ENCODE measurements at places on chromosomes 4 and X.

- DNase-seq: no peak
These were observed 334.5 kb downstream of the ADAM29 start for GRCh38 chr4:175252642-175253041.

DNA sequence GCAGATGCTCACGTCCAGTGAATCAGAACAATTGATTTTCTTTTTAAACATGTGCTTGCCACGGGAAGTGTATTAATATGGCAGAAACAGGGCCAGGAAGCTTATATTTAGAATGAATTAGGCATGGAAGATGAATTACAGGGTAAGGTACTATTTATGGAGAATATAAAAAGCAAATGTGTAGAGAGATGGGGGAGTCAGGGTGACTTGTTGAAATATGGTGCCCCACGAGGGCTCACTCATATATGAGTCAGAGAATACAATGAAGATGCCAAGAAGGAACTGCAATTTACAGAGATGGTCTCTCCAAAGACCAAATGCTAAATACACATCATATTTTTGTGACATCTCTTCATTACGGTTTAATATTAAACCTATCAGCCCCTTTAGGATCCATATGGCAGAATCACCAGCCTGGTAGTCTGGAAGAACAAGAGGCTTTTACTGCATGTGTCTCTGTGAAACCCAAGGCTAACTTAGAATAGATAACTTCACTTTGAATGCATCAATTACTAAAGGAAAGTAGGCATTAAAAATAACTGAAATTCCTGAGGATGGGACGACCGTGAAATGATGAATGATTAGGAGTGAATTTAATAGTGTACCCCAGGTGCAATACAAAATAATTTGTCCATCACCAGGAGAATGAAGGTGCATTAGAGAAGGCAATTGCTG is 385.3 kb downstream of the ARHGAP24 start:
- no peak for DNase-seq

DNA sequence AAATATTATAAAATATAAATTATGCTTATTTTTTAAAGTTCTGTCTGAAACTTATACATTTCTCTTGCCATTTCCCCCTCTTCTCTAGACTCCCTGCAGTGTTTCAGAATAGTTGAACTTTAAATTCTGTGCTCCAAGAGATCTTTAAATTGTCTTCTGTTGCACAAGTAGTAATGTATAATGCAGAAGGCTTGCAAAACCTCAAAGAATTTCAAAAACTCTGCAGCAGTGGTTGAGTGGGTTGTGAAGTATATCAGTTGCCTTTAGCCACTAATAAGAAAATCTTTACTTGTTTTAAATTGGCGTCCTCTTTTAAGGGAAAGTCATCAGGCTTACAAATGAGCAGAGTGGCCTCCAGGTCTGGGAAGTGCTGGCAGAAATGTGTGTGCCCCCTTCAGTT is 1153.3 kb upstream of the PABPC4L start:
- no peak for DNase-seq

DNA sequence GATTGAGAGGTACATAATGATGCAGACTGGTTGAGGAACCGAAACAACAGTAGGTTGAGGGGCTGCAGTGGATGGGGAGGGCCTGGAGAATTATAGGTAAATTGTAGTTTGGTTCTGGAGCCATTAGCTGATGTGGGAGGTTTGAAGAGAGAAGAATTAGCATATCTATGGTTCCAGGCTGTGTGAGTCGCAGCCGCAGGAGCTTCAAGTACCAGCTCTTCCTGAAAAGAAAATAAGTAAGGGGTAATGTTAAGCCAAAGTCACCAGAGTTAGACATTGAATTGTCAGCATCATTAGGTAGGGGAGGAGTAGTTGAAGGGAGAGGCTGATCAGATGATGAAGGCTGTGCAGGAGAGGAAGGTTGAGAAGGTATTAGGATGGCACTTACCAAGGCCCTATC is 29.5 kb downstream of the PF4 start:
- DNase-seq: no peak

DNA sequence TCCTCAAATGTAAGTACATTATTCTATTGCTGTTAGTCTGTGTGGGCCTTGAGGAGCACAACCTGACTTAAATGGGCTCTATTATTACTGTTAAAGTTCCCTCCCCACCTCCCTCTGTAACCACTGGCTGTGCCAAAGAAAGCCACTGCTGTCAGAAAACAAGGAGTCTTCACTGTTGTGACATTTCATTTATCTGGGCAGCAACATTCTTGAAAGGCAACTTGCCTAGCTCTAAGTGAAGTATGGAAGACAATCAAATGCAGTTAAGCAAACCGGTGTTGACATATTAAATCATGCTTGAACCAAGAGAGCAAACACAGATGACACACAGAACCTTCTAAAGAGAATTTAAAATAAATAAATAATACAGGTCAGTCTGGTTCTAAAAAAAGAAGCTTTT is 81.0 kb downstream of the EPHA5 start:
- no peak for DNase-seq

DNA sequence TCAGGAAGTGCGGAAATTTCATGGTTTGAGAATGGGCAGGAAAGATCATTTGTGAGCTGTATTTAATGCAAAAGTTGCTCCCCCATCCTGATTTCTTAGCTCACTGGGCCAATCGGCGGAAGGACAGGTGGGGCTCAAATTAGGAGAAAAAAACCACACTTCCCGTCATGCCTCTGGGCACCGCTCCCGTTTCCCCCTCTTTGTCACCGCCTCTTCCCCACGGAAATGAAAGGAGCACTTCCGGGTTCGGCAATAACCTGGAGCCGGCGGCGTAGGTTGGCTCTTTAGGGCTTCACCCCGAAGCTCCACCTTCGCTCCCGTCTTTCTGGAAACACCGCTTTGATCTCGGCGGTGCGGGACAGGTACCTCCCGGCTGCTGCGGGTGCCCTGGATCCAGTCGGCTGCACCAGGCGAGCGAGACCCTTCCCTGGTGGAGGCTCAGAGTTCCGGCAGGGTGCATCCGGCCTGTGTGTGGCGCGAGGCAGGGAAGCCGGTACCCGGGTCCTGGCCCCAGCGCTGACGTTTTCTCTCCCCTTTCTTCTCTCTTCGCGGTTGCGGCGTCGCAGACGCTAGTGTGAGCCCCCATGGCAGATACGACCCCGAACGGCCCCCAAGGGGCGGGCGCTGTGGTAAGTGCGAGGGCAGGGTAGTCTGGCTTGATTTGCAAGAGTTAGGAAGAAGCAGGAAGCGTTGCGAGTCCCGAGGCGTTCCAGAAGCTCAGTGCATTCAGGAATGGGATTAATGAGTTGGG is at the start of gene TMEM33:
Gene TMEM33 (plus strand): TSS at position 529 of the 751 bp plus-strand sequence. CDS start 56 bp downstream, at position 585.
- peak; percentile 89 for DNase-seq

DNA sequence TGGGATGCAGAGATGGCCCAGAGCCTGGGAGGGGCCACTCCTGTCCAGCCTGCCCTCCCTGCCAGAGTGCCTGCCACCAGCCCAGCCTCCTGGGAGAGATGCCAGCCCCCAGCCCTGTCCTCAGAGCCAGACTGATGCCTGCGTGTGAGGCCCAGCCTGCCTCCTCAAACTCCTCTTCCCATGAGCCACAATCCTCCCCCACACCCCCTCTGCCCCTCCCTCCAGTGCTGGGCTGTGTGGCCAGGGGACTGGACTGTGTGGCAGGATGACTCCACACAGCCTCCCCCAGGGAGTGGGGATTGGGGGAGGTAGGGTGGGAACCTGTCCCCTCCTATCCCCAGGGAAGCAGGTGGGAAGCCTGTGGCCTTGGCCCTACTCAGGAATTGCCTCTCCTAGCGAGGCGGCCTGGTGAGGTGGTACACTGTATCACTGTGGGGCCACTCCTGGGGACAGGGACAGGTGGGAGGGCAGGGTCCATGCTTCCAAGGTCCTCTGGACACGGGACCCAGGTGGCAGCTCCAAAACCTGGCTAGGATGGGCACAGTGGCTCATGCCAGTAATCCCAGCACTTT is 4.3 kb upstream of the SH3BP2 start:
- no peak for DNase-seq

GRCh38 chrX:23773601-23774175 is 9.3 kb upstream of the SAT1 start:
- no peak for DNase-seq

DNA sequence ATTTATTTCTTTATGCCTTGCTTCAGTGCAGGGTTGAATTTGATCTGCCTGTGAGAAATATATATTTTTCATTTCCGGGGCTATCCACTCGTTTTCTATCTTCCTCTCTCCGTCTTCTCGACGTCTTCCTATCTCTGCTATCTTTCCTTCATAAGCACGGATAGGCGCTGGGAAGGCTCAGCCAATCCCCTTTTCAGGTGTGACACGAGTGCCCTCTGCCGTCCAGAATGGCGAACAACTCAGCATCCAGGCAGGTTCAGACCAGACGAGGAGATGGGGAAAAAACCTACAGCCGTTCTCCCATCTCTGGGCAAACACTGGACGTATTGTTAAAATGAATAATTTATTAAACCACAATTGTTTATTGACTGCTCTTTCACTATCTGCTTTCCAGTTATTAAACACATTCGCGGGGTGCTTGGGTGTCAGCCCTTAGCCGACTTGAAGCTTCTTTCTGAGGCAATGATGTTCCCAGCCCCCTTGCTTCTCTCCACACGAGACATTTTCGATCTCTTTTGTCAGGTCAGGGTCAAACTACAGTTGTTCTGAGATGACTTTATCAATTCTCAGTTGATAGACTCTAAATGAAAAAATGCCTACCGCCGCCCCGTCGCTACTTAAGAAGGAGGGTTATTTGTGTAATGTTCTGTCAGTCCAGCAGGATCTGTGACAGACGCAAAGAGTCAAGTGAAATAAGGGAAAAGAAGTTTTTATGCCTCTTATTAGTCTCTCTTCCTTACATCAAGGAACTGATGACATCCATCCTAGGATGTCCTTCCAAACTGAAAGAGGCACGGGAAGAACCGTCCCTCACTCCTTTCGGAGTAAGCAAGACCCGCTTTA is 96.3 kb upstream of the NOCT start:
- DNase-seq: peak; percentile 70

DNA sequence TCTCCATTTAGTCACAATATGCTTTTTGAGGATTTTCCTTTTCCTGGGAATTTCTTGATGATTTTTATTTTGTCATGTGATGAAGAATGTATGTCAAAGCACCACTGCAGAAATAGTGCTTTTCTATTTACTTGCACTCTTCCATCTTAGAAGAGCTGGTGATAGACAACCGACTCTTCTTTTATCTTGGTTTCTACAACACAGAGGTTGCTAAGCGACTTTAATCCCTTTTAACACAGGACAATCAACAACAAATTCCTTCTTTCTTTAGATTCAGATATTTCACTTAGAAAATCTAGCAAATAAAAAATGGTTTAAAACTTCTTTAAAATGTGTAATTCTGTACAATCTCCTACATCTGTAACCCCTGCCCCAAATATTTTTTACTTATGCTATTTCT is 34.6 kb downstream of the TET2 start:
- peak; percentile 30 for DNase-seq

DNA sequence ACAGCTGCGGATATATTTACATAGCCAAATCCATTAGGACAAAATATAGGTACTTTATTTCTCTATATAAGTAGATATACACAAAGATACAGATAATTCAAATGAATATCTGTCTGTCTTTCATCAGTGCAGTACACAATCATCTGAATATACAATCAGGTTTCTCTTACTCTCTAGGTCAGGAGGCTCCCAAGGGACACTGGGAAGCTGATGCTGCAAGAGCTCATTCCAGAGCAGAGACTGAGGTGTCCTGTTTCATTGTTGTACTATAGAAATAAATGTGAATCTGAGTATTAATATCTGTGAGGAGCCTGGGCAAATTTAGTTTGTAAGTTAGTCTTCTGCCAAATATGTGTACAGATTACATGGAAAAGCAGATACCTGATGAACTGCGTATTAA is 4.2 kb downstream of the TLL1 start:
- no peak for DNase-seq

GRCh38 chr4:181677621-181678020 is 565.6 kb upstream of the TENM3 start:
- DNase-seq: no peak

DNA sequence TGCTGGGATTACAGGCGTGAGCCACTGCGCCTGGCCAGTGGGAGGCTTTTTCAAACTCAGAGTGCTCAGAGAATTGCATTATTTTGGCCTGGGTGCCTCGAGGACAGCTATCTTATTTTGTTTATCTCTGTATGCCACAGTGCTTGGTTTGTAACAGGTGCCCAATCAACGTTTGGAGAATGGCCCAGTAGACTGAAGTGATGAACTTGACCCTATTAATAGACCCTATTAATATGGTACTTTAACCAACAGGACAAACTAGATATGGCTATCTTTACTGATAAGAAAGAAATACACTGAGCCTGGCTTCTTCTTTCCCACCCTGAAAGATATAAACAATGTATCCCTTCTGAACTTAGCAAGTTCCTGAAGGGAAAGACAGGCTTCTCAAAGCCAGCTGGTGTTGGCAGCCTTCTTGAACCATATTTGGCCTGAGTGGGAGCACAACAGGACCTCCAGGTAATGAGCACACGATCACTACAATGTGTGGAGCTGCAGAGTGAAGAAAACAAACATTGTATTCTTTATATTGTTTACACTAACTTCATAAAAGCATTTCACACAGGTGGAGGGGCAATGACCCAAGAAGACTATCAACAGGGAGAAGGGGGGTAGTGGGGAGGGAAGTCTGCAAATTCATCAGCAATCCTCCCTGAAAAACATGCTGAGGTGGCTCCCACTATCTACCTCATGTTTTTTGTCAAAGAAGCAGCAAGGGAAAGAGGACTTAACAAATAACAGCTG is 41.7 kb downstream of the PRPS1 start:
- no peak for DNase-seq

DNA sequence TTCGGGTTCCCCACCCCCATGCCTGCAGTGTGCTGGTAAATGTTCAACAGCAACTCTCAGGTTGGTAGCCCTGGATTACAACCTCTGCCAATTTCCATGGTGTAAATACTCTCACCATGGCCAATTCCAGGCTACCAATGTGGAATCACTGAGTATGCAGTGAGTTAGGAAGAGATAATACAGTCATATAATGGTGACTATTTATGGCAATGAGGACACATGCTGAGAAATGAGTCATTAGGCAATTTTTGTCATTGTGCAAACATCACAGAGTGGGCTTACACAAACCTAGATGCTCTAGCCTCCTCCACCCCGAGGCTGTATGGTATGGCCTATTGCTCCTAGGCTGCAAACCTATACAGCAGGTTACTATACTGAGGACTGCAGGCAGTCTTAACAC is 4.6 kb upstream of the CLDN24 start:
- DNase-seq: no peak

DNA sequence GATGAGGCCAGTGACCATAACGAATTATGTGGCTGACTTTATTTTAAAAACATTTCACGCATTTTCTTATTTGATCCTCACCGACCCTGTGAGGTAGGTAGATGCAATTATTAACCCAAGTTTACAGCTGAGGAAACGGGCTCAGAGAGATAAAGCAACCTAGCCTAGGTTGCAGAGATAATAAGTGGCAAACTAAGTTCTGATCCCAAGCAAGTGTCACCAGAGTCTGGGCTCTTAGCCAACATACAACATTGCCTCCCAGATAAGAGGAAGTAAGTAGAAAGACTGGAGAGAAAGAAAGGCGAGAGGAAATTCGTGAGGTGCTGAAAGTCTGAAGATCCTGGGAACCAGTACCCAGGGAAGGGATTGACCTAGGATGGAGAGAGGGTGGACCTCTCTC is 77.4 kb upstream of the GPR50 start:
- no peak for DNase-seq

- no peak for DNase-seq
These were observed 508.7 kb upstream of the DIPK2B start for GRCh38 chrX:45709381-45709780.

- no peak for DNase-seq
These were observed 184.8 kb downstream of the ARHGAP24 start for GRCh38 chr4:85659610-85660218.

GRCh38 chrX:1767026-1767425 is 152.2 kb downstream of the ASMT start:
- DNase-seq: peak; percentile 53

Measured in iPS-NIHi11 (cell line).